ENCODE measurements at places on chromosomes 3 and 15. TPM values are rescaled to one million over a fixed set of nuclear protein-coding genes. Genes with fewer than 3 reads are reported as not detected.

DNAH12 gene
- 0.13 TPM for total RNA-seq

EXD1 gene
- total RNA-seq = not detected

SNX22 gene
- total RNA-seq = 0.10 TPM

RTP3 gene
- not detected for total RNA-seq

ADIPOQ gene
- not detected for total RNA-seq

FGF12 gene
- 0.07 TPM for total RNA-seq
